A549 treated with GW870086 at 1 μM for 4 hours (cell line): ENCODE measurements at places on chromosomes 7 and 10. TPM values are rescaled to one million over a fixed set of nuclear protein-coding genes. Genes with fewer than 3 reads are reported as not detected.

The PIK3AP1 gene
- total RNA-seq, result 0.67 to 1.2 TPM (median 1.0 TPM) in 5 replicates

The COL26A1 gene
- total RNA-seq, result 0.36 to 0.83 TPM (median 0.60 TPM) in 5 replicates

The TBATA gene
- not detected in 5 replicates for total RNA-seq

The SDK1 gene
- 0.30 to 0.72 TPM (median 0.46 TPM) in 5 replicates for total RNA-seq

The CALML3 gene
- not detected in 5 replicates for total RNA-seq

The HTR5A gene
- total RNA-seq, result not detected in 5 replicates

The VSTM4 gene
- 0.24 to 0.50 TPM (median 0.35 TPM) in 5 replicates for total RNA-seq

The ADRB1 gene
- total RNA-seq, result 0.62 to 1.6 TPM (median 1.1 TPM) in 5 replicates
